ENCODE measurements at places on chromosomes 7 and 10.

DNA sequence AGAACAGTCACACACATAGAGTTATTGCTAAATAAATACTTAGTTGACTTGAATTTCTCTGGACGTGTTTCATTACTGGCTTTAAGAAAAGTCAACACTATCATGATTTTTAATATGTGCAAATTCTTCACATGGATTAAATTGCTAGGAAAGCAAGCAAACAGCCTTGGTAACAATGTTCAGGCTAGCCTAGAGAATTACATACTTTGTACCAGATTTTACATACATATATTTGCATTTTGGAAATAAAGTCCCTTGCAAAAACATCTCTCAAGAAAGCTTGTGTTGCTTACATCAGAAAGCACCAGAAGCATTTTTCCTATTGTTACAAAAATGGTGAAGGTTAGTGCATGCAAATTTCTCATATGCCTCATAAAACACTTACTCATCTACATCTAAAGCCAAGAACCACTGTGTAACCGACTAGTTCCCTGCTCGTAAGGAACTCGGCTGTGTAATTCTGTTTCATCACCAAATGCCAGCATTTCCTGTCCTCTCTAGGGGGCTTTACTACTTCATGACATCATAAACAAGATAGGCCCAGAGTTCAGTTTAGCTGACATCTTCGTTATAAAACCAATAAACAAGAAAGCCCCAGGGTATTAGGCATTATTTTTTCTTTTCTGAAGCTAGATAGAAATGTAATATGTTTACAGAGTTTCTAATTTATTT is 87.8 kb downstream of the CFAP58 start:
- DNase-seq, result no peak

GRCh38 chr10:24483701-24484100 is 240.0 kb downstream of the ARHGAP21 start:
- peak; percentile 63 for DNase-seq

DNA sequence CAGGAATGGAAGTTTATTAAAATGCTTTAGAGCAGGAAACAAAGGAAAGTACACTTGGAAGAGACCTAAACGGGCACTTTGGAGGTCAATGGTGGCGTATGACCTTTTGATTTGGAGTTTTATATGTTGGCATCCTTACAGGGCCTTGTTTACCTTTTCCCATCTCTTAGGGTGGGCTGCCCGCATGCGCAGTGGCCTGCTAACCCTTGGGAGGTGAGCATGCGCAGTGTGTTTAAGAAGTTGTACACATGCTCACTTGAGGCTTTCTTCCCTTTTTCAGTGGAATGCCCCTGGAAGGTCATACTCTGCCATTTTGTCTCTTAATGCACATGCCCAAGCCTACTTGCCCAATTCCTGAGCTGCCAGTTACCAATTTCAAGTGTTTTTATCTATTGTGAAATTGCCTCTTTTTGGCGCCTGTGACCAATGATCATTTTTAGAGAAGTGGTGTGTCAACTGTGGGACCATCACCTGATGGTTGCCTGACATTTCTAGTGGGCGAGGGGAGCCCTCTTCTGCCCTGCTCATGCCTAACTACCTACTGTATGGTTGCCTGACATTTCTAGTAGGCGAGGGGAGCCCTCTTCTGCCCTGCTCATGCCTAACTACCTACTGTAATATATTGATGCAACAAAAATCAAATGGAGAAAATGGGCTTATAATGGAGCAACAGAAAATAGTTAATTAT is 138.0 kb downstream of the PPP1R9A start:
- no peak for DNase-seq

DNA sequence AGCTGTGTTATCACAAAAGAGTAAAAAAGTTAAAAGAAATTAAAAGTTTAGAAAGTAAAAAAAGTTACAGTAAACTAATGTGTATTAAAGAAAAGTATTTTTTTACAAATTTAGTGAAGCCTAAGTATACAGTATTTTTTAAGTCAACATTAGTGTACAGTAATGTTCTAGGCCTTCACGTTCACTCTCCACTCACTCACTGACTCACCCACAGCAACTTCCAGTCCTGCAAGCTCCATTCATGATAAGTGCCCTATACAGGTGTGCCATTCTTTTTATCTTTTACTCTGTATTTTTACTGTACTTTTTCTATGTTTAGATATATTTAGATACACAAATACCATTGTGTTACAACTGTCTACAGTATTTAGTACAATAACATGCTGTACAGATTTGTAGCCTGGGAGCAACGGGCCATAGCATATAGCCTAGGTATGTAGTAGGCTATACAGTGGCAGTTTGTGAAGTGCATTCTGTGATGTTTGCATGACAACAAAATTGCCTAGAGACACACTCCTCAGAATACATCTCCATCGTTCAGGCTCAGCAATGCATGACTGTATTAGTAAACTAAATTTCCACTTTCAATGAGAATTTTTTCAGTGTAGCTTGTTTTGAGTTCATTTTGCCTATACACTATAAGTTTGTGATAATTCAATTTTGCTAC is 539.9 kb upstream of the C7orf33 start:
- no peak for DNase-seq

All from RPMI8226 (cell line).